ENCODE measurements at places on chromosomes 2 and 18.

GRCh38 chr18:70169747-70170146 lies 35.7 kb downstream of the RTTN start:
- DNase-seq = no peak

GRCh38 chr2:101501443-101501842 lies 26.5 kb upstream of the RFX8 start:
- no peak for DNase-seq

DNA sequence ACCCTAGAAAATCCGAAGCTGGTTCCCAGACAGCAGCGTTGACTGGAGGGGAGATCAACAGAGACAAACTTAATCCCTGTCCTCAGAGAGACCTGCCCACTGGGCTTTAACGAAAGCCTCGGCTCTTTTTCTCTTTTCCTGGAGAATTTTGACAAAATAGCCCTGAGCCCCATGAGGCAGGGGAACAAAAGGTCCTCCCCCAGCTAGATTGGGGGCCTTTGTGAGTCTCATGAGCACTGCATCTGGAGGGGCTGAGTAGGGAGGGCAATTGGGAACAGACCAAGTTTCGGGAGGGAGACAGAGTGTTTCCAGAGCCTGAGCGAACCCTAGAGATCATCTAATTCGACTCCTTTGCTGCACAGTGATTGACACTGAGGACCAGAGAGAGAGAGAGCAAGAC lies 123.9 kb upstream of the HAAO start:
- DNase-seq = no peak

- DNase-seq = no peak
These were observed 172.2 kb upstream of the SETBP1 start for GRCh38 chr18:44508474-44508873.

DNA sequence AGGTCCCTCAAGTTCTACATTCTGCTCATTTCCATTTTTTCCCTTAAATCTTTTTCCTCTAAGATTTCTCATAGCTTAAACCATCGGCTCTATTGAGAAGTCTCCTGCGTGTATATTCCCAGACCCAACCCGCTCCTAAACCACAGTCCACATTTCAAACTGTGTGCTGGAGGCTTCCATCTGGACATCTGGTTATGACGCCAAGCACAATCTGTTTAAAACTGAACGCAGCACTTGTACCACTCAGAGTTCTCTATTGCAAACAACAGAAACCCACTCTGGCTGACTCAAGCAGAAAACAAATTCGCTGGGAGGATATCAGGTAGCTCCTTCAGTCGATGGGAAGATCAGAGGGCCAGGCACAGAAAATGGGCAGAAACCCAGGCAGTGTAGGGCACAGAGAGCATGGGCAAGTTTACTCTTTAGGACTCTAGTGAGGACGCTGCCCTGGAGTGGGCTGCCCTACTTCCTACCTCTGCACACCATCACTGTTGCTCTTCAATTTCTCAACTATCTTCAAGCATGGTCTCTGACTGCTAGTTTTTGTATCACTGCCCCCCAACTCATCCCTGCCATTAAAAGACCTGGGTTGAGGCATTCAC lies 5.6 kb upstream of the EML4 start:
- no peak for DNase-seq

- DNase-seq = no peak
These were observed 1014.3 kb downstream of the CBLN2 start for GRCh38 chr18:71529703-71530303.

DNA sequence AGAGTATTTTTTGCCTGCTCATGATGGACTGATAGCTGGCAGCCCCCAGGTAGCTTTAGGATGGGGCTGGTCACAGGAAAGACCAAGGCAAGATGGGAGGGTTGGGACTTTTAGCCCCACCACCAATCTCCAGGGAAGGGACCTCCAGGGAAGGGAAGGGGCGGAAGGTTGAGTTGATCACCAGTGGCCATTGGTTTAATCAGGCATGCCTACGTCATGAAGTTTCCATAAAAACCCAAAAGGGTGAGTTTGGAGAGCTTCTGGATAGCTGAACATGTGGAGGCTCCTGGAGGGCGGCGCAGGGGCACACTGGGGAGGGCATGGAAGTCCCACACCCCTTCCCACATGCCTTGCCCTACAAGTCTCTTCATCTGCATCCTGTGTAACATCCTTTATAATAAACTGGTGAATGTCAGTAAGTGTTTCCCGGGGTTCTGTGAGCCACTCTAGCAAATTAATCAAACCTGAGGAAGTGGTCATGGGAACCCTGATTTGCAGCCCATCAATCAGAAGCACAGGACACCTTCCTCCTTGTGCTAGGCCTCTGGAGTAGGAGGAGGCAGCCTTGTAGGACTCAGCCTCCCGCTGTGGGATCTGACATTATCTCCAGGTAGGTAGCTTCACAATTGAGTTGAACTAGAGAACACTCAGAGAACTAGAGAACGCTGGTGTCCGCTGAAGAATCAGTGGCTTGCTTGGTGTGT lies 30.3 kb downstream of the RAB31 start:
- no peak for DNase-seq

DNA sequence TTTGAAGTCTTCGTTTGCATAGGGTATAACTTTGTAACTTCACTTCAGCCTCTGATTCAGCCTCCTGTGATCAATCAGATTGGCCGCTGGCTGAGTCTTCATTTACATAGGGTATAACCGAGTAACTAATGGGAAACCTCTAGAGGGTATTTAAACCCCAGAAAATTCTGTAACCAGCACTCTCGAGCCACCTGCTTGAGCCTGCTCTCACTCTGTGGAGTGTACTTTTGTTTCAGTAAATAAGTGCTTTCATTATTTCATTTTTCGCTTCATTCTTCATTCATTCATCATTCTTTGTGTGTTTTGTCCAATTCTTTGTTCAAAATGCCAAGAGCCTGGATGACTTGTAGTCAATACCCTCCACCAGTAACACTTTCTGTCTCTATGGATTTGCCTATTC lies 56.4 kb downstream of the CCDC85A start:
- no peak for DNase-seq

- DNase-seq = no peak
These were observed 91.0 kb upstream of the MCFD2 start for GRCh38 chr2:47006374-47007222.

DNA sequence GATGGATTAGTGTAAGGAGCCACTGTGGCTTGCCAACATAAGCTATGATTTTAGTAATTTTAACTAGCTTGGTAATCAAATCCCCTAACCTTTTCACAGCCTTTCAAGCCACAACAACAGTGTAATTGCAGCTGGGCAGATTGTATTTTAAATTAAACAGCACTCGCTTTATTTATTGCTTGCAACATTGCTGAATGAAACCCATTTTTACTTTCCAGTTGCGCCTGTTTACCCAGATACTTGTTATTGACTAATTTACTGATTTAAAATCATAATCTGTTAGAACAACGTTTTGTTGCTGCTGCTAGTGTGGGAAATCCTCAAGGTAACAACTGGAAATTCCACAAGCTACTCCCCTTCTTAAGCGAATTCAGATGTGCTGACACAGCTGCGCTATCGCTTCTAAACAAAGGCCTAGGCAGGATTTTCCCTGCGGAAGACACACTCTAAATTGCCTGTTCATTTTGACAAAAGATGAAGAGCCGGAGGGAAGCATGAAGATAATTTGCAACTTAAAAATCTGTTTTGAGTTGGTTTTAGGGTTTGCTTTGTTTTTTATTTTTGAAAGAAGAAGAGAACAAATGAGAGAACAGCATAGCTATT lies 283.9 kb downstream of the ALPK2 start:
- no peak for DNase-seq

DNA sequence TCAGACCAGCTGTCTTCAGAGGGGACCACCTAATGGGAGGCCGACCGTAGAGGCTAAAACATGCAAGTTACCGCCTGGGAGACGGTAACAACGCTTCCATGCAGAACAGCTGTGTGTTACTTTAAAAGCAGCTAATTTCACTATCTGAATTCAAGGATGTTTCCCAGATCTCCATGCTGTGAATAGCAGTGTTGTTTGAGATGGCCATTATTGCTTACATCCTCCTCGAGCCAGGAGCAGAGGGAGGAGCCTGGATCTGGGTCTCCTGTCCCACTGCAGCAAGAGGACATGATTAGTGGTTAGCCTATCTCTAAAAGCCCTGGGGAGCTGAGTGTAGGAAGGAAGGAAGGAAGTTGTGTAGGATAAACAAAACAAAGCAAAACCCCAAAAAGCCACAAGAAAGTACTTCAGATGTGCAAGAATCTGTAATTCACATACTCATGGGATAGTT lies 50.9 kb downstream of the ACTR2 start:
- no peak for DNase-seq

DNA sequence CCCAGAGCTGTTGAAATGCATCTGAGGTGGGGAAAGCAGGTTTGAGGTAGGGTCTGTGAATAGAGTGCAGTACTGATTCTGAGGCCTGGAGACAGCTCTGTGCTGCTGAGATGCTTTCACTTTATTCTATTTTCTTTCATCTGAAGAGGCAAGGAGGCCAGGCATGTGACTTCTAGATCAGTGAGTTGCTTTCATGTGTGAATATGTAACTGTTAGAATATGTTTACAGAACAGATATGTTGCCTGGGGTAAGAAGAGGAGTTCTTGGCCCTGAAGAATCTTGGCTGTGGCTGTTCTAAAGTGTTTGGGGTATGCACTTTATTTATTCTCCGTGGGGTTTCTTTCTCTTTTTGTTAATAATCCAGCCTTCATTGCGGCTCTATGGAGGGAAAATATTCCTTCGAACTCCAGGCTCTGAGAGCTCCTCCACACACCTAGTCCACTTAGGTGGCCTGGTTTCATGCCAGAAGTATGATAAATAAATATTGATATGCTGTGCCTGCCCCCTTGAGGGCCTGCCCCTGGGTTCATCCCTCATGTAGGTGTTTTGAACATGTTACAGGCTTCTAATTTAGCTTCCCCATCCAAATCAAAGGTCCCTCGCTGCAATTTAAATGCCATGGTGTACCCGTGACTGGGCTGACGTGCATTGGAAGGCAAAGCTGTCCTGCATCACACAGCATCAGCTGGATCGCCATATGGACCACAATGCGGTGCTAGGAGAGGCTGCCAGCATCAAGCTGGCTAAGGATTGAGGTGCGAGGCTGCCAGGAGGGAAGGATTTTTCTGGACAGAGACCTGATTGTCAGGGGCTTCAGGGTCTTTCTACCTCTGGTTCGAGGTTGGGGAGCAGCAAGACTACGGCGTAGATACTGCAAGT lies 102.9 kb downstream of the PRKCE start:
- DNase-seq = no peak

- DNase-seq = no peak
These were observed 117.2 kb upstream of the HS6ST1 start for GRCh38 chr2:128435576-128436478.

DNA sequence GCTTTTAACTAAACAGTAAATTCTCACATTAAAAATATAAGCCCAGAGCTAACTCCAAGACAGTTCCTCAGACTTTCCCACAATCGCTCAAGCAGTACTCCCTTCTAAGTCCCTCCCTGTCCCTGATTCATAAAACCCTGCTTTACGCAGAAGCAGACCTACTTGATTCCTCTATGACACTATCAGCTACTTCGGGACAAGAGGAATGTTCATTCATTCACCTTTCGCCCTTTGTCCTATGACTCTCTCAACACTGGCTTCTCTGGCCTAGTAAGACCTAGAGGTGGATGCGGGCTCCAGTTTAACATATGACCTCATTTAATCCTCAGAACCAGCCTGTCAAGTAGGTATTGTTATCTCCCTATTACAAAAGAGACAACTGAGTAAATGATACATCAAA lies 10.2 kb downstream of the LPIN2 start:
- no peak for DNase-seq

DNA sequence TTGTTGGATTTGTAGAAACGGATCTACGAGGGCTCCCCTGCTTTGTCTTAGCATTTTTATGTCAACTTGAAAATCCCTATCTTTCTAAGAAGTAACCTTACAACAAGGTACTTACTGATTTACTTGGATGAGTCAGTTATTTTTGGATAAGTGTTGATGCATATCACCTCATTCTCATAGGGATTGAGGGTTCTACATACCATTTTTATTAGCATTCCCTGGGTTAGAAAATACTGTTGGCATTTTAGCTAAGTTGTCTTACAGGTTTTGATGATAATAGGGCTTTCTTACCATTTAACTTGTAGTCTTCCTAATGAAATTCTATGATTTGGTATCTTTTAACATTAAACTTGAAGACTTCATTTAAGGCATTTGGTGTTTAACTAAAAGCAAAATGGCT lies 125.2 kb downstream of the UBE2E3 start:
- no peak for DNase-seq

GRCh38 chr18:51160646-51161045 lies 36.8 kb downstream of the MEX3C start:
- no peak for DNase-seq

DNA sequence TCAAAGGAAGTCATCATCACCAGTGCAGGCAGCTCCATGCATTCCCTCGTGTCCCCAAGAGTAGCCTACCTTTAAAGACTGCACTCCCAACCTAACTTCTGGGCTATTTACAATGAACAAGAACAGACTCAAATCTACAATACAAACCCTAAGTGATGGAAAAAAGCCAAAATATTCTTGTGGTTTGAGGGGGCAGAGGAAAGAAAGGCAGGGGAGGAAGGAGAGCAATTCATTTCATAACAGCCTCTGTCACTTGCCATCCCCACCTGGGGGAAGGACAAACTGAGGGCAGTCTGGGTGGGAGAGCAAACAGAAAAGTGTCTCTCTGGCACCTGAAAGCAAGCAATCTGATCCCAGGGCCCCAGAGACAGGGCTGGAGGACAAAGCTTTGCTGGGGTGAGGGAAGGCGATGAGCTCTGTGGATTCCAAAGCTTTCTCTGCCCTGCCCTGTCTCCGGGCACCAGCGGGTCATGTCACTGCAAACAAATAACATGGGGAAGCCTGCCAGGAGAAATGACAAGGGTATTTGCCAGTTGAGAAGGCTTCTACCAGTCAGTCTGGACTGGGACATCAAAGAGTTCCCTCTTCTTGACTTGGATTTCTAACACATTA lies 528.0 kb upstream of the TNP1 start:
- no peak for DNase-seq

GRCh38 chr2:70024284-70024683 lies 62.9 kb upstream of the ASPRV1 start:
- DNase-seq = no peak

GRCh38 chr2:181943411-181944124 lies 42.1 kb upstream of the PPP1R1C start:
- DNase-seq = no peak

- DNase-seq = no peak
These were observed 31.3 kb downstream of the LANCL1 start for GRCh38 chr2:210445116-210445707.

GRCh38 chr2:236861196-236861875 lies 224.4 kb upstream of the COPS8 start:
- no peak for DNase-seq

Data from stimulated activated CD8-positive, alpha-beta memory T cell treated with anti-CD3 and anti-CD28 coated beads, Interleukin-4, amount 100 ng/mL, for 1 hour (primary cell).